ENCODE measurements at places on chromosomes 5 and 9.

DNA sequence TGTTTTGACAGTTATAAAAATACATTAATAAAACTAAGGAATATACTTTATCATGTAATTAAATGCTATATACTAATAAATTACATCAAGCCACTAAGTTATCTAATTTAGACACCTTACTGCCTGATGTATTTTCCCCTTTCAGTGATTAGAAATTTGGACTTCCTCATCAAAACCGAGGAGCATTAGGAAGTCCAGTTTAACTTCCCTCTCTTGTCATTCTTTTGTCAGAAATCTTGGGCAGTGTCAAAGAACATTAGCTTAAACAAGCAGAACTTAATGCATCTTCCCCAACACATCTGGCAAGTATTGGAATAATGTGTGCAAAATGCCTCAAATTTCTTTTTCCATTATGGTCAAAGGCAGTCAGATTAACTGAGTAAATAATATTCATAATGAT is 81.6 kb downstream of the PLPP1 start:
- DNase-seq, result no peak

DNA sequence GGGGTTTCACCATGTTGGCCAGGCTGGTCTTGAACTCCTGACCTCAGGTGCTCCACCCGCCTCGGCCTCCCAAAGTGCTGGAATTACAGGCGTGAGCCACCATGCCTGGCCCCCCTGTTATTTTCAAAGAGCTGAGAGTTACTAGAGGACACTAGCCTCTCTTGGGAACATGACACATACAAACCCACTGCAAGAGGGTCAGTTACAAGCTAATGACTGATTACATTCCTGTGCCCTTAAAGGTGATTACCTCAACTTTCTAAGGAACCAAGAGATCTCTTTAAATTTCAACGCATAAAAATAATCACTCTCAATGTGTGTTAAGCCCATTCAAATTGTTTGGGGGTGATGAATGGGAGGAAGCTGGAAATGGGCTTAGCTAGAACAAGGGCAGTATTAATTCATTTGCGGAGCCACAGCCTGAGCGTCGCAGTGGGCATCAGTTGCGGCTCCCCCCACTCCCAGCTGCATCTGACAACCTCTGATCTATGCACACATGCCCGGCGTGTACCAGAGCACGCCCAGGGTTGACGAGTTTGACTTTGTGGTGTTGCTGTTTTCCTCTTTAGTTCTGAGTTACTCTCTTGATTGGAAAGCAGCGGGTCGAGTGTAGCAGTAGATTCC is 146.9 kb downstream of the GOLPH3 start:
- DNase-seq, result peak; percentile 48

DNA sequence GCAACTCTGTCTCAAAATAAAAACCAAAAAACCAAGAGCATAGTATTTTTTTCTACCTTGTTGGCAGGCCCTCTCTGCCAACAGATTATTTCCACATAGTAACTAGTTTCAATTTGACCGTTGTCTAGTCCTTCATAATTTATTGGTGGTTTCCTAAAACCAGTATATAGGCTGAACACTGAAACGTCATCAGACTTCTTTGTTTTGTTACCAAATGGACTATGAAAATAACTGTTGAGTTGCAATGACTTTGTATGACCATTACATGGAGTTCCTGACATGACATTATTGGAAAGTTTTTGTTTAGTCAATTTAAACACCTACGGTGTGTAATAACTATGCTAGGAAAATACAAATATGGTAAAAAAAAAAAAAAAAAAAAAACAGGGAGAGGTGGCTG is 1.7 kb downstream of the AGGF1 start:
- DNase-seq, result no peak

DNA sequence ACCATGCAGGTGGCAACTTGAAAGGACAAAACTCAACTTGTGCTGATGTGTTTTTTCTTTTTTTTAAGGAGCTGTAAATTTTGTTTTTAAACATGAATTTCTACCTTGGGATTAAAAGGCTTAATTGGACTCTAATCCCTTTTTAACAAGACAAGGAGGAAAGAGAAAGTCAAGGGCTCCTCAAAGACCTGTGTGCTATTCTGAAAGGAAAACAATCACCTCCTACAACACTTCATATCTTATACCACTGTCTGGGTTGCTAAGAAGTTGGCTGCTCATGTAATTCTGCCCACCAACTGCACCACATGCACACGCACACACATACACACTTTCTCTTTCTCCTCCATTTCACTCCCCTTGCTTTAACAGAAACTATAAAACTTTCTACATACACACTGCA is 78.6 kb downstream of the SH3RF2 start:
- no peak for DNase-seq

- DNase-seq, result peak; percentile 94
Measured at GRCh38 chr5:145587710-145588109, 247.4 kb downstream of the PRELID2 start.

GRCh38 chr9:108547411-108548135 is 308.2 kb downstream of the ACTL7B start:
- no peak for DNase-seq

GRCh38 chr5:137566780-137567179 is 67.7 kb upstream of the SPOCK1 start:
- DNase-seq, result no peak

- DNase-seq, result no peak
Measured at GRCh38 chr9:118209343-118209742, 505.1 kb downstream of the TLR4 start.

DNA sequence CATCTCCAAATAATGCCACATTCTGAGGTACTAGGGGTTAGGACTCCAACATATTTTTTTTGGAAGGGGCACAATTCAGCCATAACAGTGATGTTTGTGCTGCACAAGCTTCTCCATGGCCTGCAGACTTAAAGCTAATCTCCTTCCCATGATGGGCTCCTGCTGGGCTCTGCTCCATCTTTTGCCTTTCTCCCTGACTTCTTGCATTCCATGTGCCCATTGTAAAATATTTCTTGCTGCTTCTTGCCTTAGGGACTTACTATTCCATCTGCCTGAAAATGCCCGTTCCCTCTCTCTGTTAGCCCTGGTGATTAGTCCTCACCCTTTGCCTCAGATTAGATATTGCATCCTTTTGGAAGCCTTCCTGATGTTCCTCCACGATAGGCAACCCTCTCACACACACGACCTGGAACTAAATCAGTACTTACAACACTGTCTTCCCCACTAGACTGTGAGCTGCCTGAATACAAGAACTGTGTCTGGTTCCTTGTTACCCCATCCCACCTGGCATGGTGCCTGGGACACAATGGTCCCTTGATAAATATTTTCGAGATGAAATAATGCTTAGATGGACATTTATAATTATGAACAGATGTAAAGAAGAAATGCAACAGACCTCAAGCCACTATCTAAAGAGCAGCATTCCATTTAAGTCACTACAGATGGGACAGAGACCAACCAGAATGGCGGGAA is 33.5 kb downstream of the OR1J1 start:
- peak; percentile 88 for DNase-seq

- DNase-seq, result no peak
Measured at GRCh38 chr5:52077941-52078815, 694.9 kb downstream of the ISL1 start.

- no peak for DNase-seq
Measured at GRCh38 chr9:70795841-70796240, 325.6 kb downstream of the TRPM3 start.

GRCh38 chr5:149860801-149861322 is 83.7 kb downstream of the PDE6A start:
- DNase-seq, result peak; percentile 48

GRCh38 chr5:116595498-116595897 is 20.9 kb upstream of the SEMA6A start:
- no peak for DNase-seq

DNA sequence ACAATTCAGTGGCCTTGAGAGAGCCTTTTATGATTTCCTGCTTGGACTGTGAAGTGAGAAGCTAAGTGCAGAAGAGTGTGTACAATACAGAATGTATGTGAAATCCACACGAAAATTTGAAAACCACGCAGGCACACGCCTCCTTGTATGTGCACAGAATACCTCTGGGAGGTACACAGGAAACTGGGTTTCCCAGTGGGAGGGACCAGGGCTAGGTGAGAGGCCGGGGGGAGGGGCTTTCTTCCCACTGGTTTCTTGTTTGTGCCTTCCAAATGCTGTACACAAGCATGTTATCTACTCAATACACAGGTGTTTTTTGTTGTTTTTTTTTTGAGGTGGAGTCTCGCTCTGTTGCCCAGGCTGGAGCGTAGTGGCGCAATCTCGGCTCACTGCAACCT is 16.1 kb downstream of the C9orf50 start:
- DNase-seq, result no peak

DNA sequence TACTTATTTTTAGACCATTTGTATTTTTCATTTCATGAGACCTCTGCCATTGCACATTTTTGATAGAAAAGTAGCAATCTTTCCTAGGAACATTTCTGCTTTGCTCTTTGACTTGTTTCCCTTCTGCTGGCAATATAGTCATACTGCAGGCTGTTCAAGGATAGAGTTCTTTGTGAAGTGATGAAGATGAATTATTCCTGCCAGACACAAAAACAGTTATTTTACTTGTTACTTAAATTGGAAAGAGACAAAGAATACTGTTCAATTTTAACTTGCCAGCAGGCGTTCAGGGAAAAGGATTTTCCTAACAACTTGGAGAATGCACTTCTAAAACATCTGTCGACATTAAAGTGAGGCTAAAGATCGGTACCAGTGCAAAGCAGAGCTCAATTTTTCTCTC is 251.7 kb upstream of the ACTBL2 start:
- DNase-seq, result no peak

DNA sequence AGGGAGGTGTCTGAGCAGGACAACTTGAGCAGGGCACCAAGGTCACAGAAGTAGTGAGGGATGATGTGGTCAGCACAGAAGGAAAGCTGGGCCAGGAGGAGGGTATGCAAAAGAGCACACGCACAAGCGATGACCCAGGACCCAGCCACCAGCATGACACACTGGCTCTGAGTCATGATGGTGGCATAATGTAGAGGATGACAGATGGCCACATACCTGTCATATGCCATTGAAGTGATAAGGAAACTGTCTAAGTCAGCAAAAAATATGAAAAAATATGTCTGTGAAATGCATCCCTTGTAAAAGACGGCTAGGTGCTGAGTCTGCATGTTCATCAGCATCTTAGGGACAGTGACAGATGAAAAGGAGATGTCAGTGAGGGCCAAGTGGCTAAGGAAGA is 380 bp downstream of the OR1J1 start:
- DNase-seq, result no peak

DNA sequence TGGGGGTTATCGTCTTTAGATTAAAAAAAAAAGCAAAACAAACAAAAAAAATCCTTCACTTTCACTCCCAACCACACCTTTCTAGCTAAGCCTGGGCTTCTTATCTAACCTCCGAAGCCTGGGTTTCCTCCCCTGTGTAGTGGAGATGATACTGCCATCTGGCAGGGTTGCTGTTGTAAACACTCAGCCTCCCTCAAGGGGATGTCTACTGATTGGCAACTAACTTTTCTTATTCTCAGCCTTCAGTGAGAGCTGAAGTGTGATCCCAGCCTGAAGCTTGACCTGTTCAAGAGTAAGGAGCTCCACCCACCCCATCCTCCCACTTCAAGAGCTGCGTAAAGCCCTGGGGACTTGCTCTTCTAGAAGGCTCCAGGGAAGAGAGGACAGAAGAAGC is 21.5 kb upstream of the WWC1 start:
- DNase-seq, result no peak

DNA sequence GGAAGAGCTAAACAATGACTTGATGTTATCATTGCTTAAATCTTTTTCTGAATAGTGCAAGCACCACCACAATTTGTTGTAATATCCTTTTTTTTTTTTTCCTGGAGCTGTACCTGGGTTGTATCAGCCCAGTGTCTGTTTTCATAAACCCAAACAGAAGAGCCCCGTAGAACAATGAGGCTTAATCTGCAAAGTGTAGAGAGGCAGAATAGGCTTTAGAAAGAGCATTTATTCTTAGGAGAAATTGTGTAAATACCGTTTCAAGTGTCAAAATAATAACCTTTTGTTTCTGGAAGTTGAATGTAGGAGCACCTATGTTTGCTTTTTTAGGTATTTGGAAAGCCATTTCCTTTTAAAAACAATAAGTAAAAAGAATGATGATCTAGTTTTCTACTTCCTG is 26.4 kb downstream of the RGS7BP start:
- no peak for DNase-seq

DNA sequence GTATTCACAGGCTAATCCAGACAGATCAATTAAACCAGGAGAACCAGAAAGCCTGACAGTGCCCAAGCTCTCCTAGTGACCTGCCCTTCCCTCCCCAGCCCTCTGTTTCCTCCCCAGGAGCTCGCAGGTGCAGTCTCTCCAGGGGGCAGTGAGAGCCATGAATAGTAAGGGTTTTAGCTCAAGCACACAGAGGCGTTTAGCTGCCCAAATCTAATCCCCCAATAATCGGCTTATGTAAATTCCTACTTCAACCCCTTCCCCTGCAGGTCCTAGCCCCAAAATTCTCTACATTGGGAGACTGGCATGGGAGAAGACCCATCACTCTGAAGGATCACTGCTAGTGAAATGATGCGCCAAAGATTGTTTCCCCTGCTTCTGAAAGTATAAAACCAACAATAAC is 10.5 kb upstream of the TAL2 start:
- DNase-seq, result no peak

DNA sequence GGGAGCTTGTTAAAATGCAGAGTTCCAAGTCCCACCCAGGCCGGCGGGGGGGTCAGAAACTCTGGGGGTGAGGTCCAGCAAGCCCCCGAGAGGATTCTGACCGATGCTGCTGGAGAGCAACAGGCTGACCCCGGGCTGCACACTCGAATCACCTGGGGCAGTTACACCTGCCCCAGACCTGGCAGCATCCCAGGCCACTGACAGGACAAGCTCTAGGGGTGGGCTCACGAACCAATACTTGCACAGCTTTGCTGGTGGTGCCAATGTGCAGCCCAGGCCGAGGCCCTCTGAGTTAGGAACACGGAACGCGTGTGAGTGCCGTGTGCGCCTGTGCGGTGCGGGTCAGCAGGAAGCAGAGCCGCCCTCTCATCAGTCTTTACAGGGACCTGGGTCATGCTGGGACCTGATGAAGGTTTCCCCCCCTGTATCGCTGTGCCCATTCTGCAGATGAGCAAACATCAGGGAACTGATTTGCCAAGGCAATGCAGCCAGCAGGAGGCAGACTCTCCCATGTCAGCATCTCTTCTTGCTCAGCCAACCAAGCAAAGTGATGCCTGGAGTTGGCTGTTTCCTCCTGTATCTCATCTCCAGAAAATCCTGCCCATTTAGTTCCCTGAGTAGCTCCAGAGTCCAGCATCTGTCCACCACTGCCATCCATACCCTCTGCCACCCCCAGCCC is 16.3 kb downstream of the FAM163B start:
- no peak for DNase-seq

- no peak for DNase-seq
Measured at GRCh38 chr5:59503220-59503619, 390.3 kb downstream of the PDE4D start.

DNA sequence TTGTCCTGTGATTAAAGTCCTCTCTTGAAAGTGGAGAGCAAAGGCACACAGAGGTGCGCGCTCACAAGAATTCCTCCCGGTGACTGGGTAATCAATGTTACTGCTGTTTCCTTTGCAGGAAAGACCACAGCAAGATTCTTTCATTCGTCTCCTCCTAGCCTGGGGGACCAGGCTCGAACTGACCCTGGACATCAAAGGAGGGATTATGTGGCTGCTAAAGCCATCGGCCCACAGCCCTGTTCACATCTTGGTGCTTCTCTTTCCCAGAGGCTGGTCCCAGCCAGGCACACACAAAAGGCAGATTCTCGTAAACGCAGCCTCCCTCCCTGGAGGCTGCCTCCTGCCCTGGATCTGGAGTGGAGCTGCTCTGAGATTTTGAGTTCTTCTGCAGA is 230.9 kb downstream of the FANCC start:
- no peak for DNase-seq

GRCh38 chr9:86424251-86424891 is 70.2 kb upstream of the TUT7 start:
- DNase-seq, result no peak

- peak; percentile 70 for DNase-seq
Measured at GRCh38 chr5:34474573-34475021, 181.5 kb upstream of the RAI14 start.
